ENCODE measurements at places on chromosomes 5 and 9.

GRCh38 chr9:98944734-98945074 lies 997 bp downstream of the COL15A1 start:
- DNase-seq, result no peak

DNA sequence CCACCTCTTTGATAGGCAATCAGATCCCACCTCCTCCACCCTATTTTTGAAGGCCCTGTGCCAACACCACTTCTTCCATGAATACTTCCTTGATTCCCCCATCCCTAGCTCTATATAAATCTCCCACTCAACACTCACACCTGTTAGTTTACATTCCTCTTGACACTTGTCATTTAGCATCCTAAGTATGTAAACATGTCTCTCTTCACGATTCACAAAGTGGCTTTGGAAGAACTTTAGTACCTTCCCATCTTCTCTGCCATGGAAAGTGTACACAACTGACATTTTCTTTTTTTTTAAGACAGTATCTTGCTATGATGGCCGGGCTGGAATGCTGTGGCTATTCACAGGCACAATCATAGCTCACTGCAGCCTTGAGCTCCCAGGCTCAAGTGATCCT lies 1.5 kb upstream of the FXN start:
- no peak for DNase-seq

DNA sequence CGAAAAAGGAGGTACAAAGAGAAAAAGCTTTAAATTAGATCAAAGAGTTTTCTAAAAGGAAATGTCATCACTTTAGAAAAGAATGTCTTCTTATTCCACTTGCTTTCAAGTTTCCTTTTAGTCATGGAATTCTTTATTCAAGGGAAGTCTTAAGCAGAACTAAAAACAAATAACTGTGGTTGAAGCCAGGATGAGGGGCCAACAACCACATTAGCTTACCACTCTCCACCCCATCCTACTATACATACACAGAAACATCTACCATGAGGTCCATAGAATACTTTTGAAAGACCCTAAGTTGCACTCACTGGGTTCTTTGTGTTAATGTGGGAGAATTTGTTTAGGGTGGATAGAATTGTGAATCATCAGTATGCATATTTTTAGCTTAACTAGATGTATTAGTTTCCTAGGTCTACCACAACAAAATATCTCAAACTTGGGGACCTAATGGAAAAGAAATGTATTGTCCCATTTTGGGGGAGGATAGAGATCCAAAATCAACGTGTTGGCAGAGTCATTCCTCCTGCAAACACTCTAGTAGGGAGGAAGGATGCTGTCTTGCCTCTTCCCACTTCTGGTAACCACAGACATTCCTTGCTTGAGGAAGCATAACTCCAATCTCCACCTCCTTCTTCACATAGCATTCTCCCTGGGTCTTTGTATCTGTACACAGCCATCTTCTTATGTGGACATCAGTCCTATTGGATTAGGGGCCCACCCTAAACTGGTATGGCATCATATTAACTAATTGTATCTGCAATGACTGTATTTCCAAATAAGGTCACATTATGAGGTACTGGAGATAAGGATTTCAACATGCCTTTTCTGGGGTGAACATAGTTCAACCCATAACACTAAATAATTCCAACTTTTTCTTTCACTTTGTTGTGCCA lies 239.4 kb downstream of the LURAP1L start:
- no peak for DNase-seq

- no peak for DNase-seq
These were observed 70.8 kb downstream of the HTR4 start for GRCh38 chr5:148583421-148583965.

DNA sequence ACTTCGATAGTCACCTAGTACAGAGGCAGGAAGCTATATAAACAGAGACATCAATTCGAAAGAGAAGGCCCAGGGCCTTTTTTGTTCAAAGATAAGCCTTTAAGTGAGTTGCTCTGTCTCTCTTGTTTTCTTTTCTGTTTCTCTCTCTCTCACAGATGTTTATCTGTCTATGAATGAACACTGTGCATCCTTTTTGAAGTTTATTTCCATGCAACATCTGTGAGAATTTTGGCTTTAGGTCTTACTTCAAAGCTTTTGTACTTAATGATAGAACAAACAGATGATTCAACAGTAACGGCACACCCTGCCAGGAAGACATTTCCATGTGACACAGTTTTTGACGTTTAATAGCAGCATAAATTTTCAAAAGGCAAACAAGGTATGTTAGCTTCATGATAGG lies 1413.1 kb upstream of the CDH6 start:
- DNase-seq, result no peak

GRCh38 chr9:71767163-71767775 lies 1.0 kb downstream of the CEMIP2 start:
- DNase-seq, result no peak

DNA sequence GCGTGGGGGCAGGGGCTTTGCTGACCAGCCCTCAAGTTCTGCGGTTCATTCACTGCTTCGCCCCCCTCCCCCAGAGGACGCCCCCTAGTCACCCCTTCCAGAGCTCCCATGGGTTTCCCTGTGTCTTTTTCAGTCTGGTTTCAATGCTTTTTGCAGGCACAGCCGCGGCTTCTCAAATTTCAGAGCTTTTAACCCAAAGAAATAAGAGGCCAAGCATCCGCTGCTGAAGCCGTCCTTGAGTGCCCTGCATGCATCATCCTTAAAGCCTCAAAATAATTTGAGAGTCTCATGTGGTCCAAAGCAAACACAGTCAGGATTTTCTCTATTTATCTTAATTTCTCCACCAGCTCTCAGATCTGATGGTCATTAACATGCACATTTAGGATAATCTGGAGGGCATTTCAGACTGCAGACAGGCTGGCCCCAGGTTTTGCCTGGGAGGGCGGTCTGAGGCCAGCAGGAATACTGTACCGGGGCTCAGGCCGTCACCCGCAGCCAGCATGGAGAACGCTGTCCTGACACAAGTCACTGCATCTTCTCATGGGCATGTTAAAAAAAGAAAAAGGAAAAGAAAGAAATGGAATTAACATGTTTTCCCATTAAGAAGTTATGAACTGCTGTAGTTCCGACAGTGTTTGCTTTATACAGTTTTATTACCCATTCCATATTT lies 420.8 kb upstream of the IRX4 start:
- DNase-seq, result no peak

All from HS-5 (cell line).